Stomach (tissue), 19 donors: ENCODE measurements at places on chromosomes 13 and 19. TPM values are rescaled to one million over a fixed set of nuclear protein-coding genes. Genes with fewer than 3 reads are reported as not detected.

GRCh38 chr19:3157096-3157845 is 21.3 kb upstream of the S1PR4 start:
- no peaks in the 10 kb centered on the region for H3K4me1 ChIP-seq
- H3K36me3 ChIP-seq, result peaks cover 9% of the 10 kb centered on the region
- H3K4me3 ChIP-seq, result no peak overlapping the region
- H3K27ac ChIP-seq, result no peak overlapping the region

DNA sequence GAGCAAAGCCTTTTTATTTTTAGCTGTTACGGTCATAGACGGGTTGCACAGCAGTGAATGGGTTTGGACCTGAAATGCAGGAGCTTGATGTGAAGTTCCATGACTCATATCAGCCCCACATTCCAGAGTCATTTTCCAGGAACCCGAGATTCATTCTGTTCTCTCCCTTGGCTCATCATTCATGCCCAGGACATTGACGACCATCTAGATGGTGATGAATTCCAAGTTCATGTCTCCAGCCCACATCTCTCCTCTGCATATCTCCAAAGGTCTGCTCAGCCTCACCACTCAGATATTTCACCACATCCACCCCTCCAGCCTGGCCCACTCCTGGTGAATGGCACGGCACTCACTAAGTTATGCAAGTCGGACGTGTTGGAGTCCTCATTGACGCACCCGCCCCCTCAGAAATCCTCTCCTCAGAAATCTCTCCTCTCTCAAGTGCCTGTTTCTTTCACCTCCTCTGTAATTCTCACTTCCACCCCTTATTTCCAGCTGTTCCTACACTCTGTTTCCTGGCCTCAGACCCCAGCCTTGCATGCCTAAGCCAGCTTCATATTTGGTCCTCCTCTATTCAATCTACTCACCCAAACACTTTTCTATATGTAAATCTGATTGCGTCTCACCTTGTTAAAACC is 83.1 kb downstream of the ALOX5AP start:
- DNase-seq, result no peak
- no peak overlapping the region for H3K4me3 ChIP-seq
- H3K36me3 ChIP-seq, result no peaks in the 10 kb centered on the region
- no peaks in the 10 kb centered on the region for H3K4me1 ChIP-seq
- no peaks in the 10 kb centered on the region for H3K27me3 ChIP-seq

DNA sequence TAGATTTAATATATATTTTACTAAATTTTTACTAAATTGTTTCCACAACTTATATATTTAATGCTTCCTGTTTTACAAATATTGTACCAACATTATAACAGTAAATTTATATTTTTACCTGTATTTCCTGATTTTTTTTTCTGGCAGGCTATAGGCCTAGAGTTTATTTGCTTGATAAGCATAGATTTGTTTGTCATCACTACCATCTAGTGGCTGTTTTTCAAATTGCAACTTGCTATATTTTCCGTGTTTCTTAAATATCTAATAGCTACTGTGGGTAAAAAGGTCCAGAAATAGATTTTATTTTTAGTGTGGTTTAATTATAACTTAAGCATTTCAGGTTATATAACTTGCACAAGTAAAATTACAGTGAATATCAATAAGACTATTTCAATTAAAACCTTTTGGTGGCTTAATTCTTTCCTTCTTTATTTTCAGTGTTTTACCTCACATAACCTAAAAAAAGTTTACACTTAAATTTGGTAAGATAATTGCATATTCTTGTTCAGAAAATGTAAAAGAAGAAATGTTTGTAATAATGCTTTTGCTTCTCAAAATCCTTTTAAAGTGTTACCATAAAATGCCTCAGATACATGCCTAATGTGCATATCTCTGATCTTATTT is 60.6 kb downstream of the NDFIP2 start:
- H3K27me3 ChIP-seq, result no peaks in the 10 kb centered on the region
- H3K27ac ChIP-seq, result no peak overlapping the region
- H3K36me3 ChIP-seq, result peaks cover 6% of the 10 kb centered on the region
- H3K4me1 ChIP-seq, result no peaks in the 10 kb centered on the region
- DNase-seq, result peak; percentile 85

The DNAJC3 gene
- total RNA-seq, result 9.9 TPM

DNA sequence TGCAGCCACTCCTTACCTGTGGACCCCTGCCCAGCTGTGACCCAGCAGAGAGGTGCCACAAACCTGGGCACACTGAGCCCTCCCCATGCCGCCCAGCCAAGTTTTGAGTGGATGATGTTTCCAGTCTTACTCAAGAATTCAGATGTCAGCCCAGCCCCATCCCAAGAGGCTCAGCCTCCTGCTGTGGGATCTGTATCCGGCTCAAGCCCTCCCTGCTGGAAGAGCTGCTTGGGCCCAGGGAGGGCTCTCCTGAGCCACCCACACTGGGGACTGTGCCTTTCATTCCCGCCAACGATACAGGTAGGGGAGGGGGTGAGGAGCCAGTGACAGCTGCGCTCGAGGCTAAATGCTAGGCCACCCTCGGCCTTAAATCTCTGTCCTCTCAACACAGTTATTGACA is 5.9 kb upstream of the SLC7A9 start:
- no peak overlapping the region for H3K4me3 ChIP-seq
- H3K4me1 ChIP-seq, result no peaks in the 10 kb centered on the region
- no peak overlapping the region for H3K27ac ChIP-seq

DNA sequence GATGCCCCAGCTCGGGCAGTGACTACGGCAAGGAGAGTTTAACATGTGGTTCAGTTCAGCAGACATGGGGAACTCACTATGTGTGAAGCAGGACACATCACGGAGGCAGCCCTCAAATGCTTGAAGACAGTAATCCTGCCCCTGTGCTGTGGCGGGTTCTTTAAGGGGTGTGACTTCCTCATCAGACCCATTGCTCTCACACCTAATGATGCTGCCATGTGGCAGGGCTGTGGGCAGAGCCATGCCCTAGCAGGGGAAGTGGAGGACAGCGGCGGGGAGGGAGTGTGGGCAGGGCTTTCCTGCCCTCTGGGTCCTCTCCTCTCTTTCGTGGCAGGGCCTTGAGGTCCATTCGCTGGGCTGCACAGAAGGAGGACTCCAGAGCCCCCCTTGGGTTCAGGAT is 131.1 kb upstream of the GJB6 start:
- no peak for DNase-seq
- no peaks in the 10 kb centered on the region for H3K4me1 ChIP-seq
- H3K4me3 ChIP-seq, result no peak overlapping the region
- H3K27me3 ChIP-seq, result no peaks in the 10 kb centered on the region
- H3K27ac ChIP-seq, result no peak overlapping the region
- no peaks in the 10 kb centered on the region for H3K36me3 ChIP-seq

The DDX39A gene
- total RNA-seq, result 298 TPM

DNA sequence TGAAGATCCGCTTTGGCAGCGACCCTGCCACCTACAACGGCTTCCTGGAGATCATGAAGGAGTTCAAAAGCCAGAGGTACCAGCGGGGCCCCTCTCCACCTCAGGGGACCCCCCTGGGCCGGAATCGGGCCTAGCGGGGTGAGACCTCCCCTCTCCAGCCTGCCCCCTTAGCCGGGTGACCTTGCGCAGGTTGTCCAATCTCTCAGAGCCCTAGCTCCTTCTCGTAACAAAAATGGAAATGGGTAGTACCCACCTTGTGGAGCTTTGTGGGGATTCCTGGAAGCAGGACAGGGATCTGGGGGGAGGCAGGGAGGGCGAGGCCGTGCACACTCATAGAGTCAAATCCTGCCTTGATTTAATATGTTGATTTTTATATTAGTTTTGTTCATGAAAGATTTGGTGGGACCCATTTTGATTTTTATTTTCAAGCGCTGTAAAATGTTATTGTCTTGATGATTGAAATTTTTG is 658 bp downstream of the SIN3B start:
- H3K4me1 ChIP-seq, result peaks cover 38% of the 10 kb centered on the region
- H3K4me3 ChIP-seq, result peak overlapping the region; percentile 99
- H3K27ac ChIP-seq, result peak overlapping the region; percentile 88

DNA sequence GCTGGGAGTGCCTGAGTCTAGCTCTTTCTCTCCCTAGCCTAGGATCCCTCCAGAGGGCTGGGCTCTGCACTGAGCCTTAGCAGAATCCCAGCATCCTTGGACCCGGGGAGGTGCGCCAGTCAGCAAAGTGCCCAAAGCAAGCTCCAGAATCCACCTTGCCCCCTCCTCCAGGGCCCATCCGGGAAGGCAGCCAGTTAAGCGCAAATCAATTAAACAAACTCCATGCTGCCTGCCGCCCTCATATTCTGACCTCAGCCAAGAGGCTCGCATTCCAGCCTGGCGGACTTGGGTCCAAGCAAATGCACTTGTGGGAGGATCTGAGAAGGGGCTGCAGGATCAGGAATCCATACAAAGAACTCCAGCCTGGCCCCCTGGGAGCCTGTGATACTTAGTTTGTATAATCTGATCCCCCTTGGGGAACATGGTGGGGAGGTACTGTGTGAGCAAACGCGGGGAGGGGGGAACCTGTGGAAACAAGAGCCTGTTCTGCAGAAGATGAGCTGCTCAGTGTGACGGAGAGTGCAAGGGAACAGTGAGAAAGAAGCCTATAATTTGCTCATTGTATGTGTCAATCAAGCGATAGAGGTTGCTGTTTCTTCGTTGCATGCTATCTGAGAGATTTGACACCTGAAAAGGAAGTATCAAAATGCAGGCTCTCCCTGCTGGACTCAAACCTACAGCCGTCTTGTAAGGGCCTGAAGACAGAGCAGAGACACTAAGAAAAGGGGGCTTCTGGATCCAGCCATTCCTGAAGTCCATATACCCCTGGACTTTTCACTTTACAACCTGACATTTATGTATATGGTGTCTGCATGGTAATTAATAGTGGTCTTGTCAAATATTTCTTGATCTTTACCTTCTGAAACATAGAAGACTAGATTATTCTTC is 29.4 kb downstream of the ZNRF4 start:
- DNase-seq, result peak; percentile 29
- H3K36me3 ChIP-seq, result no peaks in the 10 kb centered on the region
- no peak overlapping the region for H3K27ac ChIP-seq
- no peak overlapping the region for H3K4me3 ChIP-seq

GRCh38 chr13:33308863-33309262 is 23.3 kb upstream of the STARD13 start:
- H3K4me1 ChIP-seq, result peaks cover 7% of the 10 kb centered on the region
- no peak overlapping the region for H3K27ac ChIP-seq
- DNase-seq, result no peak
- no peak overlapping the region for H3K4me3 ChIP-seq
- no peaks in the 10 kb centered on the region for H3K36me3 ChIP-seq
- no peaks in the 10 kb centered on the region for H3K27me3 ChIP-seq

The ICAM4 gene
- not detected for total RNA-seq

The ZNF132 gene
- total RNA-seq, result 8.9 TPM

The NOP53 gene
- 214 TPM for total RNA-seq

DNA sequence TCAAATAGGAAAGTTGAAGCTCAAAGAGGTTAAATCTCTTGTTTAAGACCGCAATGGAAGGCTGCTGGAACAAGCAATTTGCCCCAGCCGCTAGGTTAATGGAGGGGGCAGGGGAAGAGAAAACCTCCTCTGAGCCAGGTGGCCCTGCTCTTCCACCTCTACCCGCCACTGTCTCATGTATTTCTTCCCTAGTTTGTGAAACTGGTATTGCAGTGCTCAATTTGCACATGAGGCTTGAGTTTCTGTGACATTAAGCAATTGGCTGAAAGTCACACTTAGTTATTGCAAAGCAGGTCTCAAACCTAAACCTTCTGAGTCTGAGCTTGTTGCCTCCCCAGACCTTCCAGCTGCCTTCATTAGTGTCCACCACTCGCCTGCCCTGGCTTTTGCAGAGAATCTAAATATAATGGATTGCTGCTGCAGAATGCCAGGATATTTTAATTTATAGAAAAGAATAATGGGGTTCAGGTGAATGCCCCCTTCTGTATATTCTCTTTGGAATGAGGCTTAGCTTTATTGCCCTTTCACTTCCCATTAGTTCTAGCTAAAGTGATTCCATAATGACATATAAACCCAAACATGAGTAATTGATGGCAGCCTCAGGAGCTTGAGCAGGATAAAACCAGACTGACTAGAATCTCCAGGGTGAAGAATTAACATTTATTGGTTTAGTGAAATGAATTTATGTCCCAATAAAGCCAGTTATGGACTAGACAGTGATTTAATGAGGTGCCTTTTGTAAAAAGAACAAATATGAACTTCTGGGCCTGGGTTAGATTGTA is 27.0 kb upstream of the OLFM4 start:
- H3K4me1 ChIP-seq, result no peaks in the 10 kb centered on the region
- no peaks in the 10 kb centered on the region for H3K27me3 ChIP-seq
- no peak overlapping the region for H3K27ac ChIP-seq

DNA sequence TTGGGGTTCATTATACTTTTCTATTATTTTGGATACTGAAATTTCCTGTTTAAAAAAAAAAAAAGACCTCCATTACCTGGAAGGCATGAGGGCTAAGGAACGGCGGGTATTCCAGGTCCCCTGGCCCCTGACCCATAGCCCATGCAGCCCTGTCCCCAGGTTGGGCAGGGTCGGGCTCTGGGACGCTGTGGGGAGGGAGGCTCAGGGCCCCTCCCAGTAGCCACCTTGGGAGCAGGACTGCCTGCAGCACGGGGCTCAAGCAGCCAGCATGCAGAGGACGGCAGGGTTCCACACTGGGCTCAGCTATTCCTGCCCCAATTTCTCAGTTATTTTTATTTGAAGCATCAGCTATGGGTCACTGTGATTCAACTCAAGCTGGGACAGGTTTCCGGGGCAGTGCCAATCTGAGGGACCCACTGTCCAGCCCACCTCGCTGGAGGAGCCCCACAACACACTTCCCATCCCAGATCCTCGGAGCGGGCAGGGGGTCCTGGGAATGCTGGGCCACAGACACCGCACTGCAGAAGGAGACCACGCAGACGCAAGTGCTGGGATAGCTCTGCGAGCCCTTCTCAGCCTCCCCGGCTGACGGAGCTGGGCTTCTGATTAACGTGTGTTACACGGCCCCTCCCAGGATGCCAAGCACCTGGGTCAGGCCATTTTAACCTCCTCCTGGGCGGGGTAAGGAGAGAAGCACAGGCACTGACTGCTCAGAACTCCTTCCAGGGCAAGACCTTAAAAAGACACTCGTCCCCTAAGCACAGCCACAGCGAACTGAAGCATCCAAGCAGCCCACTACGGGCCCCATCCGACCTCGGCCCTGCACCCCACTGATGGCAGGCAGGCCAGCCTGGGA is 60.1 kb downstream of the PEPD start:
- H3K27me3 ChIP-seq, result no peaks in the 10 kb centered on the region
- no peak overlapping the region for H3K4me3 ChIP-seq
- H3K27ac ChIP-seq, result no peak overlapping the region

DNA sequence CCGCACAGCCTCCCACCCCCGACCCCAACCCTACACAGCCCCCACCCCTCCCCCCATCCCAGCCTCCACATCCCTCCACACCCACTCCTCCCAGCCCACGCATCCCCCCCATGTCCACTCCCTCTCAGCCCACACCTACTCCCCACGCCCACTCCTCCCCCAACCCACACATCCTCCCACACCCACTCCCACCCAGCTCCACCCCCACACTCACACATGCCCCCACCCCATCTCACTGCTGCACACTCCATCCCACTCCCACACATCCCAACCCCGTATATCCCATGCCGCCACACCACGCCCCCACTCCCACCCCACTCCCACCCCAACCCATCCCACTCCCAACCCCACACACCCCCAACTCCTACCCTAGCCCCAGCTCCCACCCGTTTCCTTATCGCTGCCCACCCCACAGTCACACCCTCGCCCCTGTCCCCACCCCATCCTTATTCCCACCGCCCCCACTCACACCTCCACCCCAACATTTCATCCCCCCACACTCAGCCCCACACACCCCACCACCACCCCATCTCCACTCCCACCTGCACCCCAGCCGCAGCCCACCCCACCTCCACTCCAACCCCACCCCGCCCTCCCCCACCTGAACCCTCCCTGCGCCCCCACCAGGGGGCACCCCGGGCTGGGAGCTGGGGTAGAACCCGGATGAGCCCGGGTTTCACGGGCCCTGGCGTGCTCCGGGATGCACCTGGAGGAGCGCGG is 809 bp downstream of the TDRD12 start:
- peaks cover 4% of the 10 kb centered on the region for H3K4me1 ChIP-seq
- peaks cover under 1% of the 10 kb centered on the region for H3K36me3 ChIP-seq
- no peak overlapping the region for H3K4me3 ChIP-seq
- DNase-seq, result no peak

The OR7C1 gene
- total RNA-seq, result not detected
